ENCODE measurements at places on chromosomes 3 and 15.

DNA sequence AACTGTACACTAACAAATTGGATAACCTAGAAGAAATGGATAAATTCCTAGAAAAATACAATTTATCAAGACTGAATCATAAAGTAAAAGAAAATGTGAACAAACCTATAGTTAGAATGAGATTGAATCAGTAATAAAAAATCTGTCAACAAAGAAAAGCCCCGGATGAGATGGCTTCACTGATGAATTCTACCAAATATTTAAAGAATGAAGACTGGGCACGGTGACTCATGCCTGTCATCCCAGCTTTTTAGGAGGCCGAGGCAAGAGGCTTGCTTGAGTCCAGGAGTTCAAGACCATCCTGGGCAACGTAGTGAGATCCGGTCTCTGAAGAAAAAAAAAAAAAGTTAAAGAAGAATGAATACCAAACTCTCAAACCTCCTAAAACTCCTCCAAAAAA, 17.7 kb upstream of the AP4E1 start:
- no peak for DNase-seq

DNA sequence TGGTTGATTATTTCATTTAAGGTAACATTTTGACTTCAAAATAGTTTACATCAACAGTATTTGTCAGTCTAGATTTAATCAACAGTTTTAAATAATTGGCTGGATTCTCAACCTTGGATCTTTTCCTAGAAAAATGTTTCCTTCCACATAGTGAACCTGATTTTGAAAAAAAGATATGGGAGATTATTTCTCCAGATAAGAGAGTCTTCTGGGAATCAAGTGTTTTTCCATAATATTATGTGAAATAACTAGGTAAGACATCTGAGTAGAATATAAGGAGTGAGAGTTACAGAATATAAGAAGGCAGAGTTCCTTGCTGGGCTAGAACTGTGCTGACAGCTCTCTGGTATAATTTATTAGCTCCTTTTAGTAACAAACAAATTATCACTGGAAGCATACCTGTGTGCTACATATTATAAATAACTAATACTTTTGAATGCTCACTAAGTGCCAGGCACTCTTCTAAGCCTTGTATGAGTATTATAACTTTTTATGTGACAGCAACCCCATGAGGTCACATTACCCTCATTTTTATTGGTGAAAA, 18.8 kb upstream of the TNFSF10 start:
- no peak for DNase-seq

DNA sequence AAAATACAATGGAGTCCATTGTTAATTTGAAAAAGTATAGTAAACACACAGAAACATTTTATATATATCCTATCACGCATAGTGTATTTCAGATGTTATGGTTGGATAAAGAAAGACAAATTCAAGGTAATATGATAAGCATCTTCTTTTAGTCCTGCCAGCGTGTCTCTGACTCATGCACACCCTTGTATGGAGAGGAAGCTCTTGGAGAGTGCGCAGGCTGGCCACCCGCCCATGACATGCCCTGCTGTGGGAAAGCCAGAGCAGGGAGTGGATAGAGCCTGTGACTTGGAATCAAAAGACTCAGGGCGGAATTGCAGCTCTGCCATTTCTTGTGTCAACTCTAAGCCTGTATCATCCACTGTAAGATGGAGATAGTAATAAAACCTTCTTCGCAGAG, 23.0 kb upstream of the COPG1 start:
- peak; percentile 99 for DNase-seq

DNA sequence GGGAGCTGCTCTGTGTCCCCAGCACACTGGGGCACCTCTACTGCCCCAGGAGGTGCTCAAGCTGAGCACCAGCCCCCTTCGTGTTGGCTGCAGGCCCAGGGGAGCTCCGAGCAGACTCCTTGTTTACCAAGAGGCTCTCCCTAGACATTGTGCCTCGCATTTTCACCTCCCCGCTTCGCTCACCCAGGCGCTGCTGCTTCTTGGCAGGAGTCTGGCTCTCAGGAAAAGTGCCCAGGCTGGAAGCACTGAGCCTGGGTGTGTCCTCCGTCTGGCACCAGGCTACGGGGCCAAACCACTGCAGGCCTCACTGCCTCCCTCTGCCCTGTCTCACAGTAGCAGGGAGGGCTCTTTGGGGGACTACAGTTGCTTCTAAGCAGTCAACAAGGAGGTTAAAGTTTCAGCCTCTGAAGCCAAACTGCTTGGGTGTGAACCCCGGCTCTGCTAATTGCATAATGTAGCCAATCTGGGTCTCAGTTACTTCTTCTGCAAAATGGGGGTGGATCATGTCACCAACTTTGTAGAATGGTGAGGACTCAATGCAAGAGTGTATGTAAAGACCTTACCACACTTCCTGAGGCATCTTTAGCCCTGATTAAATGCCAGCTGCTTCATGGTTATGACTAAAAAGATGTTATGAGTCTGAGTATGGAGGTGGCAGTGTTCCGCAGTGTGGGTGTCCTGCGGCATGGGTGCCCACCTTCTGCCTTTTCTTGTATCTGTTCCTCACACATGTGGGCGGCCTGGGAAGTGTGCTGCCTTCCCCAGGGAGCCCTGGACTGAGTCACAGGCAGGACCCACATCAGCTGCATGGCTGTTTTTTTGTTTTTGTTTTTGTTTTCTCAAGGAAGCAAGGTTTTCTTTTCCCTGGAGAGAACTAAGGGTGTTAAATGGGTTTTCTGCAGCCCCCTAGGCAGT, 88.9 kb downstream of the CLSTN2 start:
- no peak for DNase-seq

DNA sequence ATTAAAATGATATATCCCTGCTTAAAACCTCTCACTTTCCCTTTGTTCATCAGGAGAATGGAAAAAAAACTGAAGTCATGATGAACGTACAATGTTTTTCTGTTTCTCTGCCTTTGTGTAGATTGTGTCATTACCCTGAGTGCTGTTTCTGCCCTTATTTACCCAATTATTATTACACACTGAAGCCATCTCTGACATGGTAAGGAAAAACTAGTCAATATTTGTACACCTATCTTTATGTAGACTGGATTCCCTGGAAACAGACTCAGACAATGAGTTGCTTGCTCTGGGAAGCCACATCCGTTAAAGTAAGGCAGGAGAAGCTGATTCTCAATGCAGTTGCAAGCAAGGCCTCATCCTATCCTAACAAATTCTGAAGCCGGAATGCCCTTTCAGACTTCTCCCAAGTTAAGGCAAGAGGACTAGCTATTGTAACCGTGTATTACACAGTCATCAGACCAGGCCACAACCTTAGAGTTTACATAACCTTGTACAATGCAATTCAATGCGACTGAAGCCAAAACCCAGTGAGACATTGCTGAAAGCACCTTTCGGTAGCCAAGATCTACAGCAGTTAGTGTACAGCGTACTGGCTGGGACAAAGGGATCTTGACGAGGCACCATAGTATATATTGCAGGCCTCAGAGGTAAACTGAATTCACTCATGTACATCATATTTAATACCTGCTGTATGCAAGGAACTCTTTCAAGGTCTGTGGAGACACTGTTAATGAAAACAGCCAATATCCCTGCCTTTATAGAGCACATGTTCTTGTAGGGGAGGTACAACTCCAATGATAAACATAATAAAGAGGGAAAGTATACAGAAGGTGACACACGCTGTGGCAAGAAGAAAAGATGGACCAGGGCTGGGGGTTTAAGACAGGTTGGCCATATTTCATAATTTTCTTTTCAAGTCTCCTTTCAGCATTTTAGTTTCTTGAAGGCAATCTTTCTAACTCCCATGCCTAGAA, 1040.8 kb upstream of the SEMA6D start:
- no peak for DNase-seq

- no peak for DNase-seq
These were observed 1343.1 kb downstream of the ROBO1 start for GRCh38 chr3:78424656-78425055.

DNA sequence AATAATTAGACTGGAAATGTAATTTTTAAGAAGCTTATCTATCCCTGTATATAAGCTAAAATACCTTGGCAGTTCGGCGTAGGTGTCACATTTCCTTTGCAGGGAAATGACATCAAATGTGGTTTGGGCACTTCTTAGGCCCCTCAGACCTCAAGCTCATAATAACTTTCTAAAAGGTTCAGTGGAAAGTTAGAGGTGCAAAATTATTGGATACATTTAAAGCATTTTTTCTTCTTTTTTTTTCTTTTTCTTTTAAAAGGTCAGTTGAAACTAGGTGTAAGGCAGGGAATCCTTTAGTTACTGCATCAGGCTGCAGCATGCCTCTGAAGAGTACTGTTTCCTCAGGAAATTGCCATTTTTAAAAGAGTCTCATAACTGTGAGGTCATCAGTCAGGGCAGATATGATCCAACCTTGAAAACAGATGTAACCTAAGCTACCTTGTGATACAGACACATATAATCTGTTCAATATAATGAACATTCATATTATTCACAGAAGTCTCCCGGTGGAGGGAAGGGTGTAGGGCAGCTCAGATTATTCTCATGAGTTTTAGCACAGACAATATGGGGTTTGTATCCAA, 4.8 kb downstream of the SACM1L start:
- no peak for DNase-seq

DNA sequence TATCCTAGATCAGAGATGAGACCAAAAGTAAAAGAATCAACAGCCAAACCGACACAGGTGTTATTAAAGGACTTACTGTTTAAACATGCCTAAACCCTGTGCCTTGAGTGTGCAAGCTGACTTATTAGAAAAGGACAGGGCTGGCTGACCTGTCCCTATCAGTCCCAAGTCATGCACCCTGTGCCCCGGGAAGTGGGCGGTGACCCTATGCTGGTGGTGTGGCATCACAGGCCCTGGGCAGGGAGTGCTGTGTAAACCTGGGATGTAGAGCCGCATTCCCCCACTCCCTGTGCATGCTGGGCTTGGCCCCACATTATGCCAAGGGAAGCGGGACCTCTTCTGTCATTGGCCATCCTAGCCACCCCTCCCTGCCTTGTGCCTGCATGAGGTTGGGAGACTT, 10.6 kb downstream of the DNAJA4 start:
- DNase-seq: no peak

DNA sequence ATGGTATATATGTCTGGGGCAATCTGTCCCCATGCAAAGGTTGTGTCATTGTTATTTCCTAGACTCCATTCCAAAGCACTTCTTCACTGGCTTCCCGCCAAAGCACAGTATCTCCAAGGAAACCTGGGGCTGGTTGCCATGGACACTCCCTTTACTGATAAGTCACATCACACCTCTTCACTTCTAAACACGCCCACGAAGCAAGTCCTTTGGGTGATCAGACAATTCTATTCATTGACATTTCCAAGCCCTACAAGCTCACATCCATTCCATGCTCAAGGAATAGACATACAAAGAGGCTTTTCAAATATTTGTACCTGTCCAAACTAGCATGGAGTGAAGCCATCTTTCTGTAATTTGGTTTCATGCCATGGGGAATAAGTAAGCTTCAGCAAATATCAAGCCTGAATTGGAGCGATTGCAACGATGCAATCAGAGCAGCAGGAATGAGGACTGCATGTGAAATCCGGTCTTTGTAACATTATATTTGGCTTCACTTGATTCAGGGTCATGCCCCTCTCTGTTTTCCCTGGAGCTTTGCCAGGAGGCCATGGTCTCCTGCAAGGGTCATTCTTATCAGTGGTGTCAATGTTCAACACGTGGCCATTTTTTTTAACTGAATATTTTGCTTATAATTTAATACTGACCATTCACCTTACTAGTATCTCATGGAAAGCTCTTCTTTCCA, 201.6 kb upstream of the TMC3 start:
- DNase-seq: no peak

GRCh38 chr15:30038667-30039523, 43.9 kb upstream of the GOLGA8J start:
- DNase-seq: peak; percentile 69

DNA sequence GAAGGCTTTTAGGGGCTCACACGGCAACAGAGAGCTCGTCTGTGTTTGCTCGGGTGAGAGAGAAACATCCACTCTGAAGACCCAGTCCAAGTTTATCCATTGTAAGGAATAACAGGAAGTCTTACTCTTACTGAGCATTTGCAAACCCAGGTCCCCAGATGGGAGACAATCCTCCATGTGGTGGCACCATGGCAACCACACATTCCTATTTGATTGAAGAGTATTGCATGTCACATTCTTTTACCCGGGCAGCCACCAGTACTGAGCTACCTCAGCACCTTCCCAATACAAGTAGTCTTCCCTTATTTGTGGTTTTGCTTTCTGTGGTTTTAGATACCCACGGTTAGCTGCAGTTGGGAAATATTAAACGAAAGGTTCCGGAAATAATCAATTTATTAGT, 302.9 kb upstream of the RASGRP1 start:
- DNase-seq: no peak

DNA sequence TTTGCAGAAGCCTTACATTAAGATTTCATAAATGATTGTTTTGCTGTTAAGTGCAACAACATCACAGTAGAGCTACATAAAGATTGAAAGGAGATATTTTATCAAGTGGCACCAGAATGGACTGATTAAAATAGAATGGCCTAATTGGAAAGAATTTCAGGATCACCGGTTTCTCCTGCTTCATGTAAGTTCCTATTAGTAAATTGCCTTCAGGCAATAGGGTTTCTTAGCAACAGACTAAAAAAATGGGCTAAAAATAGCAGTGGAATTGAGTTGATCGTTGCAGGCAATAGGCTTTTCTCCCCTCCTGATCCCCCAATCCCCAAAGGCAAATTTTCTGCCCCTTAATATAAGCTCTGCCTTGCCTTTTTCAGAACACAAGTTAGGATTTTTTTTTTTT, 917 bp downstream of the LNP1 start:
- DNase-seq: no peak
